NCI-H1436 treated with DMSO at 0.1 percent for 48 hours (cell line): ENCODE measurements at places on chromosomes 1 and 21.

GRCh38 chr1:10387677-10388386 is 11.0 kb upstream of the PGD start:
- no peak for DNase-seq

GRCh38 chr1:72847651-72848050 is 565.3 kb upstream of the NEGR1 start:
- DNase-seq: no peak

GRCh38 chr1:232667778-232668165 is 37.8 kb upstream of the SIPA1L2 start:
- DNase-seq: no peak

- no peak for DNase-seq
Observed at GRCh38 chr1:50681931-50682330, 258.7 kb upstream of the DMRTA2 start.

DNA sequence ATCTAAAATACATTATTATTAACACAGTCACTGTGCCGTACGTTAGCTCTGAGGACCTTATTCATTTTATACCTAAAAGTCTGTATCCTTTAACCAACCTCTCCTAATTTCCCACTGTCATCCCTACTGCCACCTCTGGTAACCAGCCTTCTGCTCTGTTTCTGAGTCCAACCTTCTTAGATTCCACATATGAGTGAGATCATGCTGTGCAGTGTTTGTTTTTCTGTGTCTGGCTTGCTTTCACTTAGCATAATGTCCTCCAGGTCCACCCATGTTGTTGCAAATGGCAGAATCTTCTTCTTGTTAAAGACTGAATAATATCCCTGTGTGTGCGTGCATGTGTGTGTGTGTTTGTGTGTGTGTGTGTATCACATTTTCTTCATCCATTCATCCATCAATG is 64.2 kb downstream of the ETS2 start:
- DNase-seq: no peak

DNA sequence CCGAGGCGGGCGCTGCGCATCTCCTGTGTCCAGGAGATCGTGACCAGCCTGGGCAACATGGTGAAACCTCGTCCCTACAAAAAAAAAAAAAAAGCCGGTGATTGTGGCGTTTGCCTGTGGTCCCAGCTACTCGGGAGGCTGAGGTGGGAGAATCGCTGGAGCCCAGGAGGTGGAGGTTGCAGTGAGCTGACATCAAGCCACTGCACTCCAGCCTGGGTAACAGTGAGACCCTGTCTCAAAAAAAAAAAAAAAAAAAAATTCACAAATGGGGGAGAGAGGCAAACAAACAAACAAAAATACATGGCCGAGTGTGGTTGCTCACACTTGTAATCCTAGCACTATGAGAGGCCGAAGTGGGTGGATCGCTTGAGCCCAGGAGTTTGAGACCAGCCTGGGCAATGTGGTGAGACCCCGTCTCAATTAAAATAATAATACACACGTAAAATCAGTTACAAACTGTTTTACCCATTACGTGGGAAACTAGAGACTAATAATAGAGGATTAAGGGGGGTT is 758 bp downstream of the TATDN3 start:
- no peak for DNase-seq

GRCh38 chr1:232789651-232790050 is 15.6 kb upstream of the MAP10 start:
- DNase-seq: no peak

DNA sequence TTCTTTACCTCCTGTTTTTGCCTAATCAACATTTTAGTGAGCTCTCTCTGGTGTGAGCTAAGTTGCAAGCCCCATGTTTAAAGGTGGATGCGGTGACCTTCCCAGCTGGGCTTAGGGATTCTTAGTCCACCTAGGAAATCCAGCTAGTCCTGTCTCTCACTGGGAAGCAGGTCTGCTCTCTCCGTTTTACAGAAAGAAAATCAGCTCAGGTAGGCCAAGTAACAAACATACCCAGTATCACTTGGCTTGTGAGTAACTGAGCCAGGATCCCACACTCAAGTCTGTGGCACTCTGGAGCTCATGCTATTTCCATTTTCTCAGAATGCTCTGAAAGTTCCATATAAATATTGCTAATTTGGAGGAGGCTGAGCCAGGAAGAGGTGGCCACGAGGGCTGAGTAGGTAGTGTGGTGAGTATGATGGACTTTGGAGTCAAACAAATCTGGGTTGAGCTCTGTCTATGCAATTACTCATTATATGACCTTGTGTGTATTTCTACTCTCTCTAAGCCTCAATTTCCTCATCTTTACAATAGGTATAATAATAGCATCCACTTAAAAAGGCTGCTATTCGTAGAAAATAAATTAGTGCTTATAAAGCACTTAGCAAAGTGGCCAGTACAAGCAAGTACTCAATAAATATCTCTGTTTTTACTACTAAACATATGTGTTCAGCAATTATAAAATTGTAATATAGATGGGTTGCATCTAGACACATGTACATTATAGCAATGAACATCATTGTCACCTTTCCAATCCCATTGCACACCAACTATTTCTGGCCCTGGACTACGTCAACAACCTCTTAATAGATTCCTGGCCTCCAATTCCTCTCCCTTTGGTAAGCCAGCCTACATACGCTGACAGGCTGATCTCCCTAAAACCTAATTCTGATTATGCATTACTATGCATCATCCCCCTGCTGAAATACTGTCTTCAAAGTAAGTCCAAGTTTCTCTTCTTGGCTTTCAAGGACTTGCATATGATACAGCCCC is 32.7 kb upstream of the DHCR24 start:
- no peak for DNase-seq

DNA sequence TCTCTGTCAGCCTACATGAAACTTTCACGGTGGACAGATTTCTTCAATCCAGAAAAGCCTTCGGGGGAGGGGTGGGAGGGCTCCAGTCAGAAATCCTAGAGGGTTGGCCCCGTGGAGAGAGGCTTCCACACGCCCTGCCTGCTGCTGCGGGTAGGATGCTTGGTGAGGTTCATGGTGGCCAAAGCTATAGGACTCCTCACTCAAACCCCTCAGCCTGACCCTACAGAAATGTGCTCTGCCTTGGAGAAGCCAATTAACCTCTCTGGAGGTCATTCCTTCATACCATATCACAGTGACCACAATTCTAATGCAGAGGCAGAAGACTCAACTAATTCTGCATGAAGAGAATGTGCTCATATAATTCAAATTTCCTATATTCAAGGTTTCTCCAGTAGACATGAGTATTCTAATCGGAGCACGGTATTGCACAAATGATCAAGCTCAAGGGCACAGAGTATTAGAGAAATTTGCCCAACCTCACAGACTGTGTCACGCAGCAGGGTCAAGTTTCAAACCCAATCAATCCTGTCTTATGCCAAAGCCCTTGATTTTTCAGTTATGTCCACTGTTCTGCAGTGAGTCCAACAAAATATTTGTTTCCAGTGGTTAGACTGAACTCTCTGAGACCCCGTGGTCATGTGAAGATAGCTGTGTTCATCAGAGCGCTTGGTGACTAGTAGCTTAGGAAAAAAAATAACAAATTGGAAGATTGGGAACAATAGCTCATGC is 104.8 kb downstream of the TOMM20 start:
- DNase-seq: no peak

DNA sequence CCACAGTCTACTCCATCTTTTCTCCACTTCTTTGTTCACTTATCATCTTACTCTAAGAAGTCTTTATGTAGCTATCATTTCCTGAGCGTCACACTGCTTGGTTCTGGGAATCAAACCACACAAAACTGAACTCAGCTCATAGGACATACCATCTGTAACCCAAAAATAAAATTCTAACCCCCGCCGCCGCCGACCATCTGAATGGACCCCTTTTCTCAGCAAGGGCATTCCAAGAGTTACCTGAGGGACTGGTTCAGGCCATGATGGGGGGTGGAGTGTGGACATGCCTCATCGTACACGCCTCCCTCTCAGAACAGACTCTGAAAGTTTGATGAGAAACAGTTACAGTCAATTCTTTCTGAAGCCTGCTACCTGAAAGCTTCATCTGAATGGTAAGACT is 12.6 kb upstream of the CHI3L2 start:
- DNase-seq: no peak

- DNase-seq: no peak
Observed at GRCh38 chr1:156775799-156776198, 8.5 kb downstream of the PRCC start.

DNA sequence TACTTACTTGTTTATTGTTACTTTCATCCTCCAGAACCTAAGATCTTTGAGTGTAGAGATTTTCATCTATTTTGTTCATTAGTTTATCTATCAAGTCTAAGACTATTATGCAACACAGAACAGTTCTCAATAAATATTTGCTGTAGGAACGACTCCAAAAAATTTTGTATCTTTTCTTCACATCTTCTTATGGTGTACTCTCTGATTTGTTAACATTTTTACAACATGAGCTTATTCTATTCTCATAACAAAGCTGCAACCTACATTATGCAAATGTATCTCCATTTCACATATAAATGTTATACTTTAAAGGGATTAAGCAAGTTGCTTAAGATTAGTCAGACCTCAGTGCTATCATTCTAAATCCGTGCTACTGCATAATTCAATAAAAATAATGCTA is 514.2 kb upstream of the ZP4 start:
- no peak for DNase-seq

DNA sequence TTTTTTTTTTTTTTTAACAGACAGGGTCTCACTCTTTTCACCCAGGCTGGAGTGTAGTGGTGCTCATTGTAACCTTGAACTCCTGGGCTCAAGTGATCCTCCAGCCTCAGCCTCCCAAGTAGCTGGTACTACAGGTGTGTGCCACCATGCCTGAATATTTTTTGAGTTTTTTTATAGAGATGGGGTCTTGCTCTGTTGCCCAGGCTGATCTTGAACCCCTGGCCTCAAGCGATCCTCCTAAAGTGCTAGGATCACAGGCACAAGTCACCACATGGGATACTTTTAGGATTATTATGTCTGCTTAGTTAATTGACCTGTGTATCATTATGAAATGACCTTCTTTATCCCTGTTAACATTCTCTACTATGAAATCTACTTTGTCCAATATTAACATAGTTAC is 38.0 kb downstream of the RASSF5 start:
- no peak for DNase-seq

DNA sequence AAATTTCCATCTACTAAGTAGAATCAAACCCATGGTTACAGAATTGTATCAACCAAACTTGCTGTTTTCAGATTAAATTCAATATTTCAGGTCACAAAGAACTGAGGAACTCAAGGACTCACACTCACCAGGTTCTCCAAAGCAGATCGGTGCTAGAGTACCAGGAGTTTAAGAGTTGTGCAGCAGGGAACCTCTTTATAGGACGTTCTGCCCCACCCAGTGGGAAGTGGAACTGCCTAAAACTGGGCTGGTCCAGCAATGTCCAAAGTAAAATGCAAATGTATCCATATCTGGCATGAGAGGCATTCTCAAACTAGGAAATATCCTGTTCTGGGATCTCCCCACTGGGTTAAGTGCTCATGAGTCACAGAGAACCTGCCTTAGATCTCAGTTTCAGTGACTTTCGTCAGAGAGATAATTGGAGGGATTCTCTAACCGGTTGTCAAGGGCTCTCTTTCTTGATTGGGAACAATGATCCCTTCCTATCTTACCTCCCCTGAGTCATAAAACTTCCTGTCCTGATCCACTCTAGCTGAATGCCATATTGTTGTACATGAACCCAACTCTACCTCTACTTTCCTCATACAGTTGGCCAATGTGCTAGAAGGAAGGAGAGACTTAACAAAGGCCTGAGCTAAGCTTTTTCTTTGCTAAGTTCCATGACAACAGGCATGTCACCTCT is at the start of gene SPRR2D:
Gene SPRR2D (minus strand): TSS at position 171 of the 682 bp plus-strand sequence. CDS start 774 bp downstream, outside the sequence.
- no peak for DNase-seq

DNA sequence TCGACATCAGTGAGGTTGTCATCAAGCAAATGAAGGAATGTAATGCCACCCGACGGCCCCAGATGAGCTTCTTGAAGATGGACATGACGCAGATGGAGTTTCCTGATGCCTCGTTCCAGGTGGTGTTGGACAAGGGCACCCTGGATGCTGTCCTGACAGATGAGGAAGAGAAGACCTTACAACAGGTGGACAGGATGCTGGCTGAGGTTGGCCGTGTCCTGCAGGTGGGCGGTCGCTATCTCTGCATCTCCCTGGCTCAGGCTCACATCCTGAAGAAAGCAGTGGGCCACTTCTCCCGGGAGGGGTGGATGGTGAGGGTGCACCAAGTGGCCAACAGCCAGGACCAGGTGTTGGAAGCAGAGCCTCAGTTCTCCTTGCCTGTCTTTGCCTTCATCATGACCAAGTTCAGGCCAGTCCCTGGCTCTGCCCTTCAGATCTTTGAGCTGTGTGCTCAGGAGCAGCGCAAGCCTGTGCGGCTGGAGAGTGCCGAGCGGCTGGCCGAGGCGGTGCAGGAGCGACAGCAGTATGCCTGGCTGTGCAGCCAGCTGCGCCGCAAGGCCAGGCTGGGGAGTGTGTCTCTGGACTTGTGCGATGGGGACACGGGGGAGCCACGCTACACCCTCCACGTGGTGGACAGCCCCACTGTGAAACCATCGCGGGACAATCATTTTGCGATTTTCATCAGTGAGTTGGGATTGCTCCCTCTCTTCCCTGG is 2.5 kb downstream of the METTL13 start:
- DNase-seq: no peak

GRCh38 chr1:209873067-209873799 is 45.5 kb downstream of the UTP25 start:
- DNase-seq: peak; percentile 98

GRCh38 chr1:216766633-216767327 is 43.6 kb upstream of the ESRRG start:
- no peak for DNase-seq

- DNase-seq: no peak
Observed at GRCh38 chr1:167455786-167456446, 62.4 kb downstream of the CD247 start.

GRCh38 chr21:29342363-29342957 is 43.7 kb downstream of the BACH1 start:
- DNase-seq: no peak

DNA sequence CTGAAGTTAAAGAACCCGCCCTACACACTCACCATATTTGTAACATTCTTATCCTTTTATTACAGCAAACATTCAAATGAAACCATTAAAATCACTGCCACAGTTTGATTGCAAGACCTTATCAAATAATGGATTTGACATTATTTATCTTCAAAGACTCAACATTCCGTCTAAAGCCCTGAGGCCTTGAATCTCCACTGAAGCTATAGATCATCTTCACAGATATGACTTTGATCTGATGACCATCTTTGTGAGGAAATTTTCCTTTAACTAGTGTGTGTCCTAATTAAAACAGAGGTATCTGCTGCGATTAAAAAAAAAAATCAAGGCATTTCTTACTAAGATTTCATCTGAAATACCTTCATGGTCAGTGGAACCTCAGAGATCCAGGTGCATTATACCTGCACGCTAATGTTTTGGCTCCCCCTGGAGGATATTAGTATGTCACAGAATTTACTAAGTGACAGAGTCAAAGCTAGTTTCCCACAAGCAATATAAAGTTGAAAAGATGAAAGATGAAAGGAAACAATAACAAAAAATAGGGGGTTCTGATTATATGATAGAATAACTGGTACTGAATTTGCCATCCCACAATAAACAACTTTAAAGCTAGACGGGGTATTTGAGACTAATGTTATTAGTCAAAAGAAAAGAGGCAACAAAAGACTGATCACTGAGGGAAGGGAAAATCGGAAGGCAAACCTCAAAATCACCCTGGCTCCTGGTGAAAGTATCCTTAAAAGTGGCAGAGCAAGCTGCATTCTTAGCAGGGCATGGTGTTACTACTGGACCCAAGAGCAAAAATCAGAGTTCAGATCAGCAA is 923.4 kb downstream of the NCAM2 start:
- DNase-seq: no peak

- DNase-seq: no peak
Observed at GRCh38 chr21:17988102-17988437, 168.9 kb upstream of the C21orf91 start.

- no peak for DNase-seq
Observed at GRCh38 chr1:246860401-246860800, 71.3 kb downstream of the AHCTF1 start.
